Mesothelial cell of epicardium (in vitro differentiated cells): ENCODE measurements at places on chromosomes 1 and 21. TPM values are rescaled to one million over a fixed set of nuclear protein-coding genes. Genes with fewer than 3 reads are reported as not detected.
A peak's percentile ranks its signal among the peaks of the same experiment; 100 is the strongest.

DNA sequence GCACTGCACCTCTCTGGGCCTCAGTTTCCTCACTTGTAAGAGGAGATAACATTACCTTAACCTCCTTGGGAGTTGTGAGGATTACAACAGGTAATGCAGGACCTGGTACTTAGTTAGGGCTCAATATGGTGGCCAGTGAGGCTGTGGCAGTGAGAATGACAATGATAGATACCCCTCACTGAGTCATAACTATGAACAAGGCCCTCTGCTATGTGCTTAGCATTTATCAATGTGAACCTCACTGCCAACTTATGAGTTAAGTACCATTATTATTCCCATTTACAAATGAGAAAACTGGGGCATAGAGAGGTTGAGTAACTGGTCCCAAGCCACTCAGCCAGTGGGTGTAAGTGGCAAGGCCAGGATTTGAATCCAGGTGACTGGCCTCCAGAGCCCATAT lies 64.4 kb downstream of the HMGB4 start:
- no peak for DNase-seq
- no peaks in the 10 kb centered on the region for H3K36me3 ChIP-seq
- no peak overlapping the region for H3K27ac ChIP-seq
- peaks cover 26% of the 10 kb centered on the region for H3K27me3 ChIP-seq
- no peaks in the 10 kb centered on the region for H3K4me1 ChIP-seq
- no peak overlapping the region for H3K4me3 ChIP-seq

DNA sequence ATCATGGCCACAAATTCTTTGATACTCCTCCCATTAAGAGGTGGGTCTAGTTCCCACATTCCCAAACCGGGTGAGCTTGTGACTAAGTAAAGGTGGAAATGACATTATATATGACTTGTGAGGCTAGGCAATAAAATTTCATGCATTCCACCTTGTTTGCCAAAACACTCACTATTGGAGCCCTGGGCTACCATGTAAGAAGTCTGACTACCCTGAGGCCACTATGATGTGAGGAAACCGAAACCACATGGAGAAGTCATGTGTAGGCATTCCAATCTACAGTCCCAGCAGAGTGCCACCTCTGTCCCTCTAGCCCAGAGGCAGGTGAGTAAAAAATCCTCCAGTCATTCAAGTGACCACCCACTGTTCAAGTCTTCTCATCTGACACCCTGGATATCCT lies 17.9 kb upstream of the SMG7 start:
- no peak for DNase-seq
- H3K27me3 ChIP-seq = no peaks in the 10 kb centered on the region
- no peaks in the 10 kb centered on the region for H3K36me3 ChIP-seq
- H3K27ac ChIP-seq = no peak overlapping the region
- H3K4me3 ChIP-seq = no peak overlapping the region

DNA sequence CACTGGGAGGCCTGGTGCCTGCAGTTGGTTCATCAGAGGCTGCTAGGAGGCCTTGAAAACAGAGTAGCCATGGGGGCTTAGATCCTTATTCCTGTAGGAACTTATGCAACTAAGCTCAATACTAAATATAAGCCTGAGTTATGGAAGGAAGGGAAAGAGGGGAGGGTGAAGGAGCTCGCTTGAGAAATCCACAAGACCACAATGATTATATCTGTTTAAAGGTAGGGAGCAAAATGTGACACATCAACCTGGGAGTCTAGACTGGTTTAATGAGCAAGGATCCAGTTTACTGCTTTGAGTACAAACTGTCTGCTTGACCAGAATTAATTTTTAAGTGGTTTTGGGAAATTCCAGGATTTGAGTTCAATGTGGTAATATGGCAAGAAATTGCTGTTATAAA lies 20.4 kb upstream of the ANGPTL7 start:
- H3K27ac ChIP-seq = no peak overlapping the region
- H3K36me3 ChIP-seq = peaks cover 27% of the 10 kb centered on the region
- H3K4me3 ChIP-seq = no peak overlapping the region
- H3K4me1 ChIP-seq = peaks cover 3% of the 10 kb centered on the region

GRCh38 chr1:186059311-186059710 lies 315.7 kb downstream of the TPR start:
- no peak for DNase-seq
- H3K4me1 ChIP-seq = no peaks in the 10 kb centered on the region
- H3K27ac ChIP-seq = no peak overlapping the region
- H3K4me3 ChIP-seq = no peak overlapping the region

- H3K4me1 ChIP-seq = peaks cover 8% of the 10 kb centered on the region
- DNase-seq = no peak
- H3K27ac ChIP-seq = no peak overlapping the region
- no peaks in the 10 kb centered on the region for H3K27me3 ChIP-seq
- H3K36me3 ChIP-seq = peaks cover 19% of the 10 kb centered on the region
- no peak overlapping the region for H3K4me3 ChIP-seq
Observed at GRCh38 chr1:11182884-11183283, 6.3 kb upstream of the ANGPTL7 start.

- peaks cover 8% of the 10 kb centered on the region for H3K4me1 ChIP-seq
- DNase-seq = no peak
- H3K27me3 ChIP-seq = peaks cover 16% of the 10 kb centered on the region
- no peaks in the 10 kb centered on the region for H3K36me3 ChIP-seq
Observed at GRCh38 chr1:119367432-119368124, 1.0 kb upstream of the HAO2 start.

DNA sequence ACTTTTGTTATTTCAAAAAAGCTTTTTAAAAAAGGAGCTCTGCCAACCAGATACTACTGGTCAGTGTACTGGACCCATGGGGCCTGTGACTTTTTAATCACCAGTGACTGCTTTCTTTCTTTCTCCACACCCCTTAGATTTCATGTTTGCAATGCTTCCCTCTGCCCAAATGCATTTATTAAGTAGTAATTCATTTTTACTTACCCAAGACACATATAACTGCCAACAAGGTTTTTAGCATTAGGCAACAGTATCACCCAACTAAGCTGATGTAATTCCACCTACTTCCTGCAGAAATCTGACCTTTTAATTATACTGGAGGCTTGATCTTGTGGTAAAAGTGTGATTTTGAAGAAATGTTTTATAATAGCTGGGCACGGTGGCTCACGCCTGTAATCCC lies 12.5 kb downstream of the MECR start:
- H3K27ac ChIP-seq = no peak overlapping the region
- no peak for DNase-seq
- H3K27me3 ChIP-seq = no peaks in the 10 kb centered on the region
- no peaks in the 10 kb centered on the region for H3K4me1 ChIP-seq
- H3K36me3 ChIP-seq = peaks cover 19% of the 10 kb centered on the region
- no peak overlapping the region for H3K4me3 ChIP-seq

- peaks cover 5% of the 10 kb centered on the region for H3K4me1 ChIP-seq
- no peak for DNase-seq
- no peak overlapping the region for H3K4me3 ChIP-seq
Observed at GRCh38 chr1:39711104-39711965, 20.1 kb upstream of the HPCAL4 start.

- no peak overlapping the region for H3K27ac ChIP-seq
- no peaks in the 10 kb centered on the region for H3K27me3 ChIP-seq
- H3K36me3 ChIP-seq = peaks cover 4% of the 10 kb centered on the region
- H3K4me1 ChIP-seq = peaks cover 34% of the 10 kb centered on the region
Observed at GRCh38 chr1:54929700-54930099, 42.7 kb upstream of the DHCR24 start.

GRCh38 chr1:78591971-78592370 lies 28.3 kb upstream of the IFI44L start:
- H3K36me3 ChIP-seq = no peaks in the 10 kb centered on the region
- H3K27ac ChIP-seq = no peak overlapping the region
- H3K4me3 ChIP-seq = no peak overlapping the region
- DNase-seq = no peak
- H3K27me3 ChIP-seq = peaks cover 31% of the 10 kb centered on the region

- H3K36me3 ChIP-seq = peaks cover 16% of the 10 kb centered on the region
- DNase-seq = no peak
- H3K4me1 ChIP-seq = peaks cover 30% of the 10 kb centered on the region
- no peaks in the 10 kb centered on the region for H3K27me3 ChIP-seq
- H3K4me3 ChIP-seq = no peak overlapping the region
Observed at GRCh38 chr21:16037421-16037955, 307.7 kb downstream of the USP25 start.

GRCh38 chr1:197955486-197956394 lies 38.6 kb downstream of the LHX9 start:
- DNase-seq = no peak
- H3K27me3 ChIP-seq = no peaks in the 10 kb centered on the region
- no peak overlapping the region for H3K4me3 ChIP-seq
- no peak overlapping the region for H3K27ac ChIP-seq
- H3K4me1 ChIP-seq = peaks cover 18% of the 10 kb centered on the region

DNA sequence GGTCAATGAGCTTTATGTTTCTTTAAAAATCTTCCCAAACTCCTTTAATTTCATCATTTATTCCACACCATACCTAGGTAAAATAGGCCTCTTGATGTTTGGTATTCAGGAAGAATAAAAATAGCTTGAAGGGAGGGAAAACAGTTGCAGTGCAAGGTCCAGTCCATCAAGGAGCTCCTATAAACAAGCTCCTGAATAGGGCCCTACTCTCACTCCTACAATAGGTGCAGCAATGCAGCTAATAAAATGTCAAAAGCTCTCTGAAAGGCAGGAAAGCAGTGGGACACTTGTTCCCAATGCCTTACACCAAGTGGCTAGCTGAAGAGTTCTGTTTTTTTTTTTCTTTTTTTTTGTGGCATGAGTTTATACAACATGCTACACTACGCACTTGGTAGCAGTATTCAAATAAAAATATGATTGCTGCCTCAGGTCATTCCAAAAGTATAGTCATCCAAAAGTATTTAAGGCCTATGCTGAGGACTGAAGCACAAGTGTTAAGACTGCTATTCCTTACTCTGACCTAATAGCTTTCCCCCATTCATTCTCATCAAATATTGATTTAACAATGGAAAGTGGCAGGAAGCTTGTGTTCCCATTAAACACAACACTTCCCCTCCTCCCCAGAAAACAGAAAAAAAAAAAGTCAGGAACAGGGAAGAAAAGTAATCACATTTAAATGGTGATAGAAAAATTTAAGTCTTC lies 9.8 kb downstream of the TEX38 start:
- no peak for DNase-seq
- H3K36me3 ChIP-seq = peaks cover 42% of the 10 kb centered on the region
- H3K27ac ChIP-seq = no peak overlapping the region
- no peak overlapping the region for H3K4me3 ChIP-seq
- peaks cover 9% of the 10 kb centered on the region for H3K4me1 ChIP-seq

- H3K27ac ChIP-seq = no peak overlapping the region
- DNase-seq = no peak
- no peaks in the 10 kb centered on the region for H3K36me3 ChIP-seq
- H3K4me3 ChIP-seq = no peak overlapping the region
Observed at GRCh38 chr1:230109895-230110667, 43.0 kb downstream of the GALNT2 start.

DNA sequence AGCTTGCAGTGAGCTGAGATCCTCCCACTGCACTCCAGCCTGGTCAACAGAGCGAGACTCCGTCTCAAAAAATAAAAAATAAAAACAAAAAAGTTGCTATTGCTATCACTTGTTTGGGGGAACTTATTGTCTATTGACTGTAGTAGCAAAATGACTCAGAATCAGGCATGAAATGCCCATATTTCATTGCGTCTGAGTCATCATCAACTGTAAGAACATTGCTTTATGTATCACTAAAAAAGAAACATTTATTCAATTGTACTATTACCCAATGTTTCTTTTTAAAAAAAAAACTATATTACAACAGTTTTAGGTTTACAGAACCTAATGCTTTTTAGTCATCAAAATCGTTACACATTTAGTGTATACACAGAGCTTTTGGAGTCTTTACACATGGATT lies 91.0 kb upstream of the FMN2 start:
- peaks cover 52% of the 10 kb centered on the region for H3K27me3 ChIP-seq
- H3K27ac ChIP-seq = no peak overlapping the region
- peaks cover 10% of the 10 kb centered on the region for H3K4me1 ChIP-seq
- no peak overlapping the region for H3K4me3 ChIP-seq
- no peak for DNase-seq
- H3K36me3 ChIP-seq = no peaks in the 10 kb centered on the region

DNA sequence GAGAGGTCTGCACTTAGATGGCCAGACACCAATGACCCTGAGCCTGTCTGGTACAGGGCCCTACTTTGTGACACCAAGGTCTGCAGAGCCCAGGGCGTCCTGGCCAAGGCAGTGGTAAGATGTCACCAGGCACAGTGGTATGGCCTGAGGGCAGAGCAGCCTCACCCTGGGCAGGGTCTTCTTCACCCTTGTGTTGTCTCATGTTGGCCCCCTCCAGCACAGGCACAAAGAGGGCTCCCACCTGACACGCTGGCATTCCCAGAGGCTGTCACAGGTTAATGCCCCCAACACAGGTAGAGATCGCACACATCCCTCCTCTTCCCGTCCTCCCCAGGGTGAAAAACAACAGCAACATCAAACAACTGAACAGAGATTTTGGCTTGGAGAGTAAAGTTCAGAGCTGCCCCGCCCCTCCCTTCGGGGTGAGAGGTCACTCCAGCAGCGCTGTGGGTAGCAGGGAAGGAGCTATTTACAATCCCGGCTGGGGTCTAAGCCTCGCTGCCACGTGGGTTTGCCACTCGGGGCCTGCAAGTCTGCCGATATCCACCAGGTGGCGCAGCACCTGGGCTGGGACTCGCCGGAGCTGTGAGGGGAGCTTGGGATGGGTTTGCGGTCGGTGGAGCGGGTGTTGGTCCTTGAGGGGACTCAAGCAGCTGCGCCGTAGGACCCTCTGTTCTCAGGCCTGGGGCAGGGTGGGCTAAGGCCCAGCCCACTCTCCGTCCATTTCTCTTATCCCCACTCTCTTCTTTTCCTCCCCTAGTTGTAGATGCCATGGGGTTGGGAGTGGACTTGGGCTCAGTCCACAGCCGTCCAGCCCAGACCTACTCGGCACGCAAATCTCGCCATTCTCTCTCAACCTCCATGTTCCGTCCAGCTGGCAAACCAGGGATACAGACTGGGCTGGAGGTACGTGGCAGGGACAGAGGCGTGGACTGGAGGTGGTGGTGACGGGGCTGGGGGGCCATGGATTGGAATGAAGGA lies 12.7 kb downstream of the EFNA3 start:
- H3K27me3 ChIP-seq = no peaks in the 10 kb centered on the region
- H3K4me1 ChIP-seq = peaks cover 33% of the 10 kb centered on the region
- H3K36me3 ChIP-seq = no peaks in the 10 kb centered on the region
- peak; percentile 95 for DNase-seq
- H3K4me3 ChIP-seq = no peak overlapping the region
- no peak overlapping the region for H3K27ac ChIP-seq

Gene SV2A
- total RNA-seq = 19.1 to 20.3 TPM (median 19.6 TPM) in 3 replicates

Gene GBP4
- 4.8 to 6.7 TPM (median 5.5 TPM) in 3 replicates for total RNA-seq

Gene KCND3
- 0.31 to 0.47 TPM (median 0.42 TPM) in 3 replicates for total RNA-seq

Gene SLC16A4
- 13.7 to 14.4 TPM (median 13.7 TPM) in 3 replicates for total RNA-seq

Gene DDR2
- total RNA-seq = 54.4 to 60.0 TPM (median 58.1 TPM) in 3 replicates

Gene AURKAIP1
- 75.5 to 78.6 TPM (median 78.3 TPM) in 3 replicates for total RNA-seq

Gene PLA2G5
- total RNA-seq = 0.25 TPM in 1 of 3 replicates, not detected in the others

Gene LCE1A
- not detected in 3 replicates for total RNA-seq

Gene GADD45A
- 74.2 to 80.2 TPM (median 77.7 TPM) in 3 replicates for total RNA-seq
